ENCODE measurements at places on chromosomes 13 and 19. TPM values are rescaled to one million over a fixed set of nuclear protein-coding genes. Genes with fewer than 3 reads are reported as not detected.

Gene KLK7
- total RNA-seq, result 0.16 TPM

- DNase-seq, result peak; percentile 30
Observed at GRCh38 chr19:44113784-44114390, 688 bp downstream of the ZNF225 start.

GRCh38 chr19:8532225-8532624, 18.3 kb upstream of the ZNF414 start:
- DNase-seq, result no peak

Gene CEACAM16
- not detected for total RNA-seq

Gene SPHK2
- total RNA-seq, result 9.0 TPM

Gene PLK5
- not detected for total RNA-seq

DNA sequence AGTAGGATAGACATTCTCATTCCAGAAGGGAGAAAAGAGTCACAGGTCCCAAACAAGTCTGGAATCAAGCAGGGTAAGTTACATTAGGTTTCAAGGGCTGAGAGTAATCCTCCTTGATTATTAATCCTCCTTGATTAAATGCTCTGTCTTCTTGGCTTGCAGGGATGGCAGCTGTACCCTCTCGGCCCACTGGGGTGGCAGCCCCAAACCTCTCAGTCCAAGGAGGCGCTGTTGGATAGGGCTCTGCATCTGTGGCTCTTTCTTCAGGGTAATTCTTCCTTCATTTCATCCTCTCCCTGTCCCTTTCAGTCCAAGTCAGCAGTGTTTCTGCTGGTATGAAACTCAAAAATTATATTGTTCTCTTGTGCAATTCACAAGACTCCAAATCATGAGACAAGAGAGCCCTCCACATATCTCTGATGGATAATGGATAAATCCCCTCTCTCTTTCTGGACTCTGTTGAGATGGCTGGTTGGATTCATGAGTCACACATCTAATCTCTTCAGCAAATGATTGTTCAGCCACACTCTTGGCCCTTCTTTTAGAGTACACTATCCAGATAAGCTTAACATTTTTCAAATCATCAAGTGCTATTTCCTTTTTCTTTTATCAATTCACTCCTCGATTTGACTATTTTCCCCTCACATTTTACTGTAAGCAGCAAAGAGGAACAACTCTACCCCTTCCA, 323.7 kb upstream of the HTR2A start:
- DNase-seq, result no peak

GRCh38 chr19:6259312-6259861, 20.4 kb downstream of the MLLT1 start:
- no peak for DNase-seq

Gene ZNF45
- total RNA-seq, result 8.4 TPM

Gene PALM
- 48.9 TPM for total RNA-seq

Gene GNG14
- not detected for total RNA-seq

- no peak for DNase-seq
Observed at GRCh38 chr13:20428666-20429644, 96.7 kb downstream of the CRYL1 start.

DNA sequence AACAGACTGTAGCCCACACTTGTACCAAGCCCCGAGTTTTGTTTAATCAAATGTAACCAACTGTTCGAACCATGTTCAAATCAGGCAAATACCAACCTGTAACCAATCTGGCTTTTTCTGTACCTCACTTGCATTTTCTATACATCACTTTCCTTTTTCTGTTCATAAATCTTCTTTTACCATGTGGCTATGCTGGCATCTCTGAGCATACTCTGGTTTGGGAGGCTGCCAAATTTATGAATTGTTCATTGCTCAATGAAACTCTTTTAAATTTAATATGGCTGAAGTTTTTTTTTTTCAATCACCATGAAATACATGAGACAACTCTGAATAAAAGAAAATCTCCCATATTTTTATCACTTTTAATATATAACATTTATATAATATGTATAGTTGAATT, 256.1 kb downstream of the SLITRK6 start:
- no peak for DNase-seq

GRCh38 chr19:17078920-17079709, 3.5 kb downstream of the MYO9B start:
- no peak for DNase-seq

Gene MED29
- 25.1 TPM for total RNA-seq

Gene BLVRB
- 112 TPM for total RNA-seq

- DNase-seq, result no peak
Observed at GRCh38 chr19:46992699-46993535, 26.7 kb upstream of the NPAS1 start.

Measured in left cardiac atrium (tissue), 4 donors.